ENCODE measurements at places on chromosomes 5 and 9.

DNA sequence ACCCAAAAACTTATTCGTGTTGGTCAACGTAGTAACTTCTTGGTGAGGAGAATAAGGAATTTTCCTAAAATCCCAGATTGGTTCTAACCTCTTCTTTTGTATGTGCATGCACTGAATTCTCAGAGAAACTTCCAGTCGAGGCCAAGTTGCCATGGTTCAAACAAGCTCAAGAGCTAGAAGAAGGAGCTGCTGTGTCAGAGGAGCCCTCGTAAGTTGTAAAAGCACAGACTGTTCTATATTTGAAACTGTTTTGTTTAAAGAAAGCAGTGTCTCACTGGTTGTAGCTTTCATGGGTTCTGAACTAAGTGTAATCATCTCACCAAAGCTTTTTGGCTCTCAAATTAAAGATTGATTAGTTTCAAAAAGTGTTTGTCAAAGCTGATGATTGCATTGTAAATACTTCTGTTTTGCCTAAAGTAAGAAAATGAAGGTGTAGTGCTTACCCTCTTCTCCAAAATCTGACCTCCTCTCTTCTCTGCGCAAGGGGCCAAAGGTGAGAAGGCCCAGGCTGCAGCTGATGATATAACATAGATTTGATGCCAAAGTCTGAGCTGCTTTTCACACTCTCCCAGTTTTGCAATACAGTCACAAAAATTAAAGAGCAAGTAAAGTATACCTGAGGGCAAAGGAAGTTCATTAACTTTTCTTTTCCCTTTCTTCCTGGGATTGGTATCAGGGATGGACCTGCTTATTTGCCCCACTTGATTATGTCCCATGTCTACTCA is 210.8 kb downstream of the ADAMTSL1 start:
- DNase-seq, result no peak

- DNase-seq, result no peak
Measured at GRCh38 chr5:138022912-138023311, 10.0 kb downstream of the FAM13B start.

DNA sequence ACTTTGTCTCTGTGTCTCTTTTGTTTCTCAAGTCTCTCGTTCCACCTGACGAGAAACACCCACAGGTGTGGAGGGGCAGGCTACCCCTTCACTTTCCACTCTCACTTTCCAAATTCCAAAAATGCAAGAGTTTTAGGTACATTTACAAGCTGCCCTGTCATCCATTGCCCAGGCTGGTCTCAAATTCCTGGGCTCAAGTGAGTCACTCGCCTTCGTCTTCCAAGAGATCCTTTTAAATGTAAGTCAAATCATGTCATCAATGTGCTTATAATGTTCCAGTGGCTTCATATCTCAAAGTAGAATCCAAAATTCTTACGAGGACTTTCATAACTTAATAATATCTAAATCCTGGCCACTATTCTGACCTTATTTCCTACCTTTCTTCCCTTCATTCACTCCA is 20.4 kb upstream of the UGCG start:
- DNase-seq, result no peak

- no peak for DNase-seq
Measured at GRCh38 chr5:90395005-90395404, 14.6 kb downstream of the CETN3 start.

GRCh38 chr5:27773166-27773565 is 734.8 kb upstream of the CDH9 start:
- no peak for DNase-seq

DNA sequence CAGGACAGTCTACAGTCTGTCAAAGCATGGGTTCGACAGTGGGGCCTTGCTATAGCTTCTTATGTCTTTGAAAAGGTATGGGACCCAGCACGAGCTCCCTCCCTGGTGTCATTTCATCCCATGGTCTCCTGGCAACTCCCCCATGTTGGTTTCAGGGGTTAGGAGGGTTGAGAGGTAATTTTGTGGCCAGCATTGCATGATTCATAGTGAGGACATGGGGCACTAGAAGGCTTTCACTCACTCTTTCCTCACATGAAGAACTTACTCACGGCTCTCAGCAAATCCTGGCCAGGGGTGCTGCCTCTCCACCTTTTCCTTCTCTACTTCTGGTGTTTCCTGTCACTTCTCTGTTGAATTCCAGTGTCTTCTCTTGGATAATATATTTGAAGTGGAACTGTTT is 134.7 kb upstream of the TNPO1 start:
- no peak for DNase-seq

- no peak for DNase-seq
Measured at GRCh38 chr5:154780128-154780527, 25.0 kb downstream of the LARP1 start.

- DNase-seq, result no peak
Measured at GRCh38 chr5:135857630-135858311, 23.3 kb downstream of the SLC25A48 start.

DNA sequence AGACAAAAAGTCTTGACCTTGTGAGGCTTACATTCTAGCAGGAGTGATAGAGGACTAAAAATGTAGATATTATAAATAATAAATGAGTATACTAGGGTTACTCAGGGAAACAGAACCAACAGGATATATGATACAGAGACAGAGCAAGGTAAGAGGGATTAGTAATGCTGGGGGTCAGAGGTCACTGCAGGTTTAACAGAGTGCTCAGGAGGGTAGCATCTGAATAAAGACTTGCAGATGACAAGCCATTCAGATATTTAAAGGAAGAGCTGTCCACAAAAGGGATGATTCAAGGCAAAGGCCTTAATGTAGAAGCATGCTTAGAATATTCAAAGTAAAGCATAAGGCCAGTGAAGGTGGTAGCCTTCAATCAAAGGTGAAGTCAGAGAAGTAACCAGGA is 65.6 kb upstream of the SEMA6A start:
- DNase-seq, result no peak

DNA sequence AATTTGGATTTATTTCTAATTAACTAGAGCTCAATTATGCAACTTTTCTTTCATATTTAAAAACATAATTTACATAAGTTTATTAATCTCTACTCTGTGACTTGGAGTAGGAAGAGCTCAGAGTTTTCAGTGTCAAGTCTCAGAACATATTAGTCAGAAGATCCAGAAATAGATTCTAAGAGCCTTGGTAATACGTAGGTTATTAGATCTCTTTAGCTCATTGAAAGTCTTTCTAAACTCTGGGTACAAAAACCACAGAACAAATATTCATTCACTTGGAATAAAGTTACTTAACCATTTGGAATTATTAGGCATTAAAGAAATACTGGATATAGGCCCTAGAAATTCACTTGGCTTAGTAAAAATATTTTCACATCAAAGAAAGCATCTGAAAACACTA is 26.3 kb upstream of the ISCA1 start:
- DNase-seq, result no peak

DNA sequence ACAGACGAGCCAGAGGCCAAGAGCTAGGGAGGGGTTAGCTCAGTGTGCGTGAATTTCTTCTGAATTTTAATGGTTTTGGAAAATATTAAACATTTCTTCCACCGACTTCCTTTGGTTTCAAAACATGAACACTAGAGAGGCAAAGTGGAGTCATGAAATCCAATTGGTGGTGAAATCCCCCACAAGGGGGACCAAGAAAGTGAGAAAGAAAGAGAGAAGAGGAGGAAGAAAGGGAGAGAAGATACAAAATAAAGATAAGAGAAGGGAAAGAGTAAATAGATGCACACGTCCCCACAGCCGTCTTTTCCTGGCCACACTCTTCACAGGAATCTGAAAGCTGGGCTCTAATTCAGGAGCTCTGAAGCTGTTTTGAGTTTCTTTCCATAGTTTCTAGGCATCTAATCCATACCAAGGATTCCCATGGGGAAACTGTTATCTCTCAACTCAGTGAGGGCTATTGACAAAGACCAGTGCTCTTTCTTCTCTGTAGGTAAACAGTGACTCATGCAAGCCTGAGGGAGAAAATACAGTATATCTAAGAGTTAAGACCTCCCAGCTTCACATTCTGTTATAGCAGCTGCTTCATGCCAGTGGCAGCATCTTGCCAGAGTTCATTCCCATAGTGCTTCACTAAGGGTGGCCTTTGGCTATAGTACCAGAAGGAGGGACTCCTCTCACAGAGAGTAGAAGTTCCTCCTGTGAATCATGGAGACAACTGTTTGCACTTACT is 115.8 kb upstream of the LIFR start:
- no peak for DNase-seq

- no peak for DNase-seq
Measured at GRCh38 chr5:29414681-29415080, 1778.8 kb upstream of the CDH6 start.

GRCh38 chr9:135879619-135880018 is 27.7 kb downstream of the CAMSAP1 start:
- no peak for DNase-seq

DNA sequence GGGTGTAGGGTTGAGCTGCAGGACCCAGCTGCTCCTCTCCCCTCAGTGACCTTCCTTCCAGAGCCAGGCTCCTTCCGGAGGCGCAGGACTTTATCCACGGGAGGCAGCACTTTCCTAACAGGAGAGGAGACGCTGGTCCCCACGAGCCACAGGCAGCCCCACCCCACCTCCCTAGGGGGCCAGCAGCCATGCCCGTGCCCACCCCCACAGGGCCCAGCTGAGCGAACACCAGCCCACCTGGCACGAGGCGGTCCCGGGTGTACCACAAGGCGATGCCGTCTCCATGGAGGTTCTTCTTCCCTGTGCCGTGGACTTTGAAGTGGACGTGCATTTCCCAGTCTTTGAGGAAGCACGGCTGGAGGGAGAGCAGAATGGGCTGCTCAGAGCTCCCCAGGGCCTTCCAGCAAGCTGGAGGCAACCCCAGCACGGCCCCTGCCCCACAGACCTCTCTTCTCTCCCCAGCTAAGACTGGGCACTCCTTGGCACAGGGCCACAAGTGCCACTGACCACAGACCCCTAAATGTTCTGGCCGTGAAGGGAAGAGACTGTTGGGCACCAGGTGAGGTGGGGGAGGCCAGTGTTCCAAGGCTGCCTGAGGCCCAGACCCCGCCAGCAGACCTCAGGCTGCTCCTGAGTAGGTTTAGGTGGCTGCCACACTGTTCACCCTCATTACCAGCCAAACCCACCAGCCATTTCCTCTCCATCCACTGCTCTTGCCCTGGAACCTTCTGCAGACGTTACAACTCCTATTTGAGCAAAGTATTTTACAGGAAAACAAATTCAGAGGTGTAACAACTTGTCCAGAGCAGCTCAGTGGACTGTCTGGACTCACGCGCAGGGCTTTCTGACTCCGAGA is 13.0 kb downstream of the LMAN2 start:
- no peak for DNase-seq

DNA sequence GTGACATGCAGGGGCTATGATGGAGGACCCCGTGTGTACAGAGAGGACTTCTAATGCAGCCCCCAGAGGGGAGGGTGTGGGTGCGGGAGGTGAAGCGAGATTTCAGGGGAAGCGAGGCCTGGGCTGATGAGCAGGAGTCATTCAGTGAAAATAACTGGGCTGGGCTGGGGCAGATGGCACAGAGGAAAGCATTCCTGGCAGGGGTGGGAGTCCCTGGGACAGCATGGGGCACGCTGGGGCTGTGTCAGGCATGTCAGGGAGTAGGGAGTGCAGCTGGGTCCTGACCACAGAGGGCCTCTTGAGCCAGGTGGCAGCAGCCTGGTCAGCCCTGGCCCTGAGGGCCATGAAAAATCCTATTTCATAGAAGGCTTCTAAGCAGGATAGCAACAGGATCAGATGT is 36.6 kb downstream of the COL15A1 start:
- no peak for DNase-seq

DNA sequence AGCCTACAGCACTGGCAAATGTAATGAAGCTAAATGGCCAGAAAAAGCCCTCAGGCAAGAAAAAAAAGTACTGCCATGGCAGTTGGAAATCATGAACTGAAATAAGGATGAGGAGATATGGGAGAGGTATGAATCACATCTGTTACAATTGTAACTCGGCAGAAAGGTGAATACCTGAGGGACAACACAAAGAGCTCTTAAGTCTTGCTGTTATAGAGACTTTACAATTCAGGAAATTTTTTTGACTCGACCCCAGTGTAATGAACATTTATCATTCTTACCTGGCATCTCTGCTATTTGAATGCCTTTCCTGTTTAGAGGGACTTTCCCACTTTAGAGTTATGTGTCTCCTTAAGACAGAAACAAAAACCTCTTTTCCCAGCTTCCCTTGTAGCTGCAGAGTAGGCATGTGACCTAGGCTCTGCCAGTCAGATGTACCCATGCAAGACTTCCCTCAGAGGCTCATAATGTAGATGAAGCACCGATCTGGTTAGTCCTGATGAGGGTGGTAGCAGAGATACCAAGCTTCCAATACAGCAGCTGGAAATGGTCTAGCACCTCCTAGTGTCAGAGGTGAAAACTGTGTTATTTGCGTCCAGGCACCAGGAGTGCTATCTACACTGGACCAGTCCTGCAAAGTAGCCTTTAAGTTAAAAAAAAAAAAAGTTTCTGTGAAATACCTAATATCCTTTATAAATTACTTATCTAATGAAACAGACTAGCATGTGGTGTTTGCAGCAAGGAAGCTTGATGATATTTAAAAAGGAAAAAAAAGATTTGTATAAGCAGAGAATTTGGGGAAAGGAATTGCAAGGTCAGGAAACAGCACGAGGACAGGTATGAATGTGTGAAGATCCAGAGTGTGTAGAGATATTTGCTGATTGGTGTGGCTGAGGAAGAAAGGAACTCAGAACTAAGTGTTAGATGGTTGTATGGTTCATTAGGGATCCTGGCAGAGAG is 146.9 kb upstream of the SLC1A3 start:
- DNase-seq, result peak; percentile 26

- peak; percentile 7 for DNase-seq
Measured at GRCh38 chr5:29697785-29698414, 1495.6 kb upstream of the CDH6 start.

- no peak for DNase-seq
Measured at GRCh38 chr5:132301344-132302271, 7.4 kb downstream of the SLC22A4 start.

DNA sequence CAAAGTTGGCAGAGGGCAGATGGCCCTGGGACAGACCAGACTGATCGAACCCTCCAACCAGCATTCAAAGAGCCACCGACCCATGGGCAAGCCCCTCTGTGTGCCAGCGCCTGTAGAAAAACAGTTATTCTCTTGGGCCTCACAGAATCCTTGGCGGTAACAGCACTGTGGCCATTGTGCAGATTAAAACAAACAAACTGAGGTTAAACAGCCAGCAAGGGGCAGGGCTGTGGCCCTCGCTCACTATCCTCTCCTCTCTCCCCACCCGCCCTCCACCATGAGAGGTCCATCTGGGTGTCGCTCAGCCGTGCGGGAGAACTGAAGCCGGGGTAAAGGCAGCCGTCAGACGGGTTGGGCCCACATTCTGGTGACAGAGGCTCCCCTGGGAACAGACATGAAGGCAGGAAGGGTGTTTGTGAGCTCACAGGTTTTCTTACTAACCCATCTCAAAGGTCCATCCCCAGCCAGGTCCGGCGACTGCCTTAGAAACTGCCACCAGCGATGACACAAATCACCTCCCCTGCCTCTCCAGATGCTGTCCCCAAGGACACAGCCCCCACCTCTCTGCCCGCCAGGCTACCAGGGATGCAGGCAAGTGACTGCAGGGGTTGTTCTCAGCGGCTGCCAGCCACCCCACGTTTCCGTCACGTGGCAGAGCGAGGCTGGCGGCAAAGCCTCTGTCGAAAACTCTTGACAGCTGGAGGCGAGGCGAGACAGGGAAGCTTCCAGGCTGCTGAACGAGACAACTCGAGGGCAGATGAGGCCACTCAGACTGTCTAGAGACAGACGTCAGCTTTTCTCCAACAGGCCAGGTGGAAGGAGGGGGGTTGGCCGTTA is 75.8 kb upstream of the SARDH start:
- no peak for DNase-seq

Measured in KBM-7 (cell line).